ENCODE measurements at places on chromosomes 11 and 22. TPM values are rescaled to one million over a fixed set of nuclear protein-coding genes. Genes with fewer than 3 reads are reported as not detected.

DNA sequence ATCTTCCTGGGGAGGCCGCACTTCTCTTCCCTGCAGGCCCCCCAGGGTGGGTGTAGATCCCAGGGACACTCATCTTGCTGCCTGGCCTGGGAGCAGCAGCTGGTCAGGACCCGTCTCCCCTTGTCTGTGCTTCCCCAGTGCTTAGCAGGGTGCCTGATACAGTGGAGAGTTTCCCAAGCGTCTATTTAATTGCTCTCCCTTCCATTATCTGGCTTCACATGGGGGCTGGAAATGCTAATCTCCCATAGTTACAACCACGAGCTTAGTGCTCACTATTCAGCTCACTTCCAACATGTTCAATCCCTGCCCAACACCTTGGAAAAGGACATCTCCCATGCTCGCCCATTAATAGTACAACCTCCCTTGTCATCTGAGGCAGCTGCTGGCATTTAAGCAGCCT, 100.5 kb downstream of the DSCAML1 start:
- H3K27me3 ChIP-seq: peaks cover 1% of the 10 kb centered on the region
- DNase-seq: no peak
- no peaks in the 10 kb centered on the region for H3K4me1 ChIP-seq
- H3K36me3 ChIP-seq: no peaks in the 10 kb centered on the region
- no peak overlapping the region for H3K4me3 ChIP-seq

GRCh38 chr22:33389936-33390335, 331.8 kb upstream of the SYN3 start:
- no peaks in the 10 kb centered on the region for H3K27me3 ChIP-seq
- H3K36me3 ChIP-seq: no peaks in the 10 kb centered on the region

The PTPRJ gene
- 1.0 TPM for total RNA-seq

DNA sequence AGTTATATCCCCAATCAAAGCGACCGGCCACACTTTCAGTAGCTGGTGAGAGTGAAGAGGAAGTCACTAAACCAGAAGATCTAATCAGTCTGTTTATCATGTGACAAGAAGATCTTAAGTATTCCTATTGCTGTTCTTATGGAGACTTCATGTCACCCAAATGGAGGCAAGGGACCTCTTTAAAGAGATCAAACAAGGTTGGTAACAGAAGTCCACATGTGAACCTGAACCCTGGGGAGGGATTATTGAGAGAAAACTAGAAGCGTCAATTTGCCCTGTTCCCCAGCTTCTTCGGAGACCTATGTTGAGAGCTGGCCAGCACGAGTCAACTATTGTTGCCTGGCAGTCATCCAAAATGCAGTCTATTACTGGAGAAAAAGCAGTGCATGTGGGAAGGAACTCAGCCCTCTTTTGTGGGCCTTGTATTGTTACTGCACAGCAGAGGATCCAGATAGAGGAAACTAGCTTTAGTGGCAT, 76.9 kb upstream of the CTSC start:
- no peaks in the 10 kb centered on the region for H3K36me3 ChIP-seq
- no peak overlapping the region for H3K4me3 ChIP-seq
- H3K27me3 ChIP-seq: no peaks in the 10 kb centered on the region

The TMEM191B gene
- total RNA-seq: 1.4 TPM

The NAALAD2 gene
- total RNA-seq: 8.0 TPM

GRCh38 chr22:26923531-26923930, 266.1 kb downstream of the MIAT start:
- no peak overlapping the region for H3K27ac ChIP-seq
- H3K27me3 ChIP-seq: no peaks in the 10 kb centered on the region
- no peak overlapping the region for H3K4me3 ChIP-seq
- no peaks in the 10 kb centered on the region for H3K36me3 ChIP-seq
- no peak for DNase-seq

The PAX6 gene
- 0.15 TPM for total RNA-seq

- no peaks in the 10 kb centered on the region for H3K27me3 ChIP-seq
- peaks cover 30% of the 10 kb centered on the region for H3K4me1 ChIP-seq
- peaks cover 25% of the 10 kb centered on the region for H3K36me3 ChIP-seq
Measured at GRCh38 chr11:57480409-57481137, 20.2 kb downstream of the RTN4RL2 start.

DNA sequence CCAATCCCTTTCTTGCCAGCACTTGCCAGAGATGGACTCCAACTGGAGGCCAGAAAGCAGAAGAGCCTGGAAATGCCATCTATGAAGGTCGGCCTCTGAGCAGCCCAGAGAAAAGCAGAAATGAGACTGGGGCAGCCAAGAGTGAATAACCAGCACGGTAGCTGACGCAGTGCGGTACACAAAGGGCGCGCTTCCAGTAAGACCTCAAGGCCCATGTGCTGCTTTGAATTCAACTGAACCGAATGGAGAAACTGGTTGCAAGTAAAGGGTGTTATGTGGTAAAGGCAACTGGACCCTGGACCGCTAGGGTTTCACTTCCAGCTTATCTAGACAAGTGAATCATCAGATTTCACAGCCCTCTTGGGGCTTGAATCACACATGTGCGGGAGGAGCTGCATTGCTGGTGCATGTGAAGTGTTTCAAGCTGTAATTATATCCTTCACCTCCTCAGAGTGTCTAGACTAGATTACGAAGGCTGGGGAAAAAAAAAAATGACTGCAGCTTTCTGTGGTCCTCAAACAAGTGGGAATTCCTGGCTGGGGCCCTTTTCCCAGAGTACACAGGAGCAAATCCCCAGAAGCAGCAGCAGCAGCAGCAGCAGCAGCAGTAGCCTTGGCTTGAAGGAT, 128.9 kb downstream of the CCDC34 start:
- no peak overlapping the region for H3K27ac ChIP-seq
- peak; percentile 82 for DNase-seq
- peak overlapping the region; percentile 7 for H3K4me3 ChIP-seq
- no peaks in the 10 kb centered on the region for H3K36me3 ChIP-seq
- H3K27me3 ChIP-seq: peaks cover under 1% of the 10 kb centered on the region

- peak overlapping the region; percentile 79 for H3K4me3 ChIP-seq
- H3K4me1 ChIP-seq: peaks cover 46% of the 10 kb centered on the region
- no peak for DNase-seq
- H3K27ac ChIP-seq: peak overlapping the region; percentile 44
- H3K36me3 ChIP-seq: no peaks in the 10 kb centered on the region
- no peaks in the 10 kb centered on the region for H3K27me3 ChIP-seq
Measured at GRCh38 chr11:65919573-65920371, 546 bp downstream of the DRAP1 start.

The OSBP2 gene
- total RNA-seq: 7.7 TPM

DNA sequence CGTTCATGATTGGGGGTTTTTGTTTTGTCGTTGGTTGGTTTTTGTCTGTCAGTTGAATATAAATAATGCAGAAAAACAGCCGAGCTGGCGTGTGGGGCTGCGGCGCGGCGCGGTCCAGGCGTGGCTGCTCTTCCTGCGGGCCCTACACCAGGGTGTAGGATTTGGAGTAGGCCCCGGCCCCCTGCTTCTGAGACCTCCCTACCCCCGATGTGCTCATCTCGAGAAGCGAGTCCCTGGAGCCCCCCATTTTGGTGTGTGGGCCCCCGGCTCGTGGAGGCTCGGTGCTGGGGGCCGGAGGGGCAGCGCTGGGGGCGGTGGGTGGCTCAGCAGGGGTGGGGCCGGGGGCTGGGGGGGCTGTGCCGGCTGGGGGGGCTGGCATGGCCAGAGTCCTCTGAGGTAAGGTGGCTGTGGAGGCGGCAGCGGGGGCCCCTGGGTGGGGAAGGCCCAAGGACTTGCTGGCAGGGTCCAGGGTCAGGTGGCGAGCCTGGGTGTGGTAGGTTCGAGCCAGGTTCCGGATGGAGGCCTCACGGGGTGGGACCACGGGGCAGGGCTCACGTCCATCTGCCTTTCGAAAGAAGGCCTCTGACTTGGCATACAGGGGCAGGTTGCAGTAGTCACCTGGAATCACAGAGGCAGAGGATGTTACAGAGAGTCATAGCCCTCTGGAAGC, 100.7 kb downstream of the CEP164 start:
- H3K27ac ChIP-seq: no peak overlapping the region
- DNase-seq: no peak
- H3K4me3 ChIP-seq: no peak overlapping the region
- H3K4me1 ChIP-seq: no peaks in the 10 kb centered on the region
- no peaks in the 10 kb centered on the region for H3K36me3 ChIP-seq

The KRTAP5-10 gene
- total RNA-seq: not detected

The TSGA10IP gene
- total RNA-seq: not detected

The ANO1 gene
- not detected for total RNA-seq
